MCF 10A (cell line): ENCODE measurements at places on chromosomes 7 and 10. TPM values are rescaled to one million over a fixed set of nuclear protein-coding genes. Genes with fewer than 3 reads are reported as not detected.
A peak's percentile ranks its signal among the peaks of the same experiment; 100 is the strongest.

The IFIT1 gene
- total RNA-seq = 0.17 and 0.26 TPM in 2 replicates

GRCh38 chr10:100364735-100365391 lies 17.8 kb downstream of the SCD start:
- peak overlapping the region; percentile 12 for H3K27ac ChIP-seq
- H3K27me3 ChIP-seq = no peaks in the 10 kb centered on the region
- DNase-seq = peak; percentile 96
- H3K36me3 ChIP-seq = peaks cover 29% of the 10 kb centered on the region

DNA sequence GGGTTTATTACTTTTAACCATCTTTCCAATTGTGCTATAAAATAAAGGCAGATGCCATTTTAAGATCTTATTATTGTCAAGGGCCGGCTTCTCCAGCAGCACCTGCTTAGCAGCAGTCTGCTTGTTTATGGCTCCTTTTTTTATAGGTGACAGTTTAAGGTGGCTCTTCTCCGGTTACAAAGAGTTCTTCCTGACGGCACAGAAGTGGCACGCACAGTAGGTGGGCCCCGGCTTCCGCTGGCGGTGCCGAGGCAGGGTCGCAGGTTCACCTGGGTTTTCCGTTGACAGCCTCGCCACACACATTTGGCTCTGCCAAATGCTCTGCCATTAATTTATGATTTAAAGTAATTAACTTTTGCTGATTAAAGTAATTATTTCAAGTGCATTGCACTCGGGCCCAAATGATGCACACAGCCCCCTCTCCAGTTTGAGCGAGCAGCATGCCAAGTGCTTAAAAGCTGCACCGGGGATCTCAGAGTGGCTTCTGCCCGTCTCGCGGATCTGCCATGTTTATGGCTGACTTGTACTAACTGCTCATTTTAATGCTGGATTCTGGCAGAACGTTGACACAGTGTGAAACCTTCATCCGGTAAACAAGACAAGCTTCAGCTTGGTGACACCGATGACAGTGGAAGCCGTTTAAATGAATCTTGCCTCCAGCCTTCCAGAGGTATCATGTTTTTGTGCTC lies 355.1 kb upstream of the MKI67 start:
- no peak overlapping the region for H3K27ac ChIP-seq
- H3K4me1 ChIP-seq = no peaks in the 10 kb centered on the region
- no peak overlapping the region for H3K4me3 ChIP-seq
- no peaks in the 10 kb centered on the region for H3K36me3 ChIP-seq

The CDK1 gene
- 37.4 and 48.8 TPM in 2 replicates for total RNA-seq

The GNAT3 gene
- not detected in 2 replicates for total RNA-seq

DNA sequence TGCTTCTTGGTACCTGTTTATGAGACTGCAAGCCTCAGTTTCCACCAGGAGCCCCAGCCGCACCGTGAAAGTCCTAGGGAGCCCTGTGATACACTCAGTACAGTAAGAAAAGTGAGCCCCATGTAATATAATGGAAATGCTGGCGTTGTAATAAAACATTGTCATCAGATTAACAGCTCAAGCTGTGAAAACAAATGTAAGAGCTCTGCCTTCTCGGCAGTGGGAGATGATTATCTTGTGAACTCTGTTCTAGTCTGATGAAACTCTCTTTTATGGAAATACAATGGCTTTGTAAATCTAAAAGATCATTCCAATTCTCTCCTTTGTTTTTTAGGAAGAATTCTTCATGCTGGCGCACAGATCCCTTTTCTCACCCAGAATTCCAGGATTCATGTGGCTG lies 299.9 kb downstream of the ABCA13 start:
- H3K4me1 ChIP-seq = no peaks in the 10 kb centered on the region
- no peak overlapping the region for H3K27ac ChIP-seq
- no peak for DNase-seq
- no peaks in the 10 kb centered on the region for H3K36me3 ChIP-seq

GRCh38 chr10:67269828-67270227 lies 344.0 kb downstream of the LRRTM3 start:
- peaks cover 63% of the 10 kb centered on the region for H3K27me3 ChIP-seq
- no peaks in the 10 kb centered on the region for H3K4me1 ChIP-seq
- DNase-seq = no peak
- H3K4me3 ChIP-seq = no peak overlapping the region

DNA sequence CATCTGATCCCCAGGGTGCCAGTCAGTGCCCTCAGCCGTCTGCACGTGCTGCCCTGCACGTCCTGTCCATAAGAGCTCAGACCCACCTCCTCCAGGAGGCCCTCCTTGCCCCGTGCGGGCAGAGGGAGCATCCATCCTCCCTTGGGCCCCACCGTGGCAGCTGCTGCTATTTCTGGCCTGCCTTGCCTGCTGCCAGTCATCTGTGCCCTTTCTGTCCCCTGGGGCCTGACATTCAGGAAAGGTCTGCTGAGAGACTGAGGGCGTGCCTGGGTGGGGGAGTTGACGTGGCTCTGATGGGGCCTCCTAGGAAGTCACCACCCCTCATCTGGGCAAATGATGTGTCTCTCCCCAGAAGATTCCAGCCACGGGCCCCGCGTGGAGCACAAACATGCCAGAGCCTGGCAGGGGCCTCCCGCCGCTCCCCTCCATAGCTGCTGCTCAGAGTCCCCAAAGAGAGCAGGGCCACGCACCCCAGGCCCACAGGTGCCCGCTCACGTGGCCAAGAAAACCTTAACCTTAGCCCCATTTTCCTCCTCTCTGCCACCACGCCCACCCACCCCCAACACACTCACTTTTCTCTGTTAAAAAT lies 21.8 kb downstream of the DPYSL4 start:
- no peak overlapping the region for H3K27ac ChIP-seq
- no peaks in the 10 kb centered on the region for H3K27me3 ChIP-seq
- H3K4me1 ChIP-seq = no peaks in the 10 kb centered on the region

- no peaks in the 10 kb centered on the region for H3K27me3 ChIP-seq
- H3K4me3 ChIP-seq = no peak overlapping the region
- no peaks in the 10 kb centered on the region for H3K4me1 ChIP-seq
- no peak for DNase-seq
- peak overlapping the region; percentile 63 for H3K27ac ChIP-seq
Observed at GRCh38 chr10:132162021-132162531, 24.7 kb upstream of the DPYSL4 start.

GRCh38 chr10:24694086-24694485 lies 29.6 kb downstream of the ARHGAP21 start:
- H3K4me1 ChIP-seq = peaks cover 24% of the 10 kb centered on the region
- H3K36me3 ChIP-seq = no peaks in the 10 kb centered on the region
- H3K27me3 ChIP-seq = no peaks in the 10 kb centered on the region
- DNase-seq = no peak
- H3K4me3 ChIP-seq = no peak overlapping the region

DNA sequence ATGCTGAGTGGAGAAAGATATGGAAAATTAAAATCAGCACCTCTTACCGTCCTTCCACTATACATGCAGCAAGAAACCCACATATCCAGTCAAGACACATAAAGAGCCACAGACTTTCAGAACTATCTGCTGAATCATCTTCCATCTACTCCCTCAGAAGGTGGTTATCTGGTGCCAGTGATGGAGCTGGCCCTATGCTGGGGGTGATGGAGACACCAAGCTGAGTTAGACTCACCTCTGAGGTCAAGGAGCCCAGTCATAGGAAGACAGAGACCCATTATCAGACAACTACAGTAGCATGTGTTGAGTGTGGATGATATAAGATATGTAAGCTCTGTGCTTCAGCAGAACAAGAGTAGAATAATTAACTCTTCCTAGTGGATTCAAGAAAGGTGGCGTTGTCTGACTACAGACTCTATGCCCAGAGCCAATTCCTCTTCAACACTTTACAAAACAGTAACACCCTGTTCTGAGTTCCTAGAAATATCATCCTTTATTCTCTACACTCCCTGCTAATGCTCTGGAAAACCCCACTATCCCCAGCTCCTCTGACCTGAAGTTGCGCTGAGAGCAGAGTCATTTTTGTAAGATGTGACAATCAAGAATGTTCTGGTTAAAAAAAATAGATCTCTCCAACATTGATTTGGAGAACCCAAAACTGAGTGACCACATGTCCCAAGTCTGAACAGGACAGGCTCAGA lies 14.3 kb downstream of the CYP3A5 start:
- DNase-seq = no peak
- no peaks in the 10 kb centered on the region for H3K4me1 ChIP-seq
- H3K36me3 ChIP-seq = peaks cover 12% of the 10 kb centered on the region
- H3K4me3 ChIP-seq = no peak overlapping the region
- H3K27me3 ChIP-seq = no peaks in the 10 kb centered on the region

The GARS1 gene
- total RNA-seq = 325 and 386 TPM in 2 replicates

DNA sequence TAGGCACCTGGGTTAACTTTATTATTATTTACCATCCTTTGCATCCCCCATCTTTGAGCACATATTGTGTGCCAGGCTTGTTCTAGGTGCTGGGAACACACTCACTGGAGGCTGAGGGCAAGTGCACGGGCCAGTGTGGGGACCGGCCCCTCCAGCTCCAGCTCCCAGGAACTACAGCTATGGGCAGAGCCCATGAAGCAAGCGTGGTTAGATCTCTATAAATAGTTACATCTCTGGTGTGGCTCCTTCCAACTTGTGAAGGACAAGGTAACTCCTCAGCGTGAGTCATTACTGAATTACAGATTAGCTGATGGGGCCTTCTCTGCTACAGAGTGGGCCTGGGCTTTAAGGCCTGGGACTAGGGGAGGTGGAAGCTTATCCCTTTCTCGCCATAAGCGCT lies 583.5 kb downstream of the SDK1 start:
- H3K36me3 ChIP-seq = no peaks in the 10 kb centered on the region
- no peak overlapping the region for H3K27ac ChIP-seq
- peaks cover 6% of the 10 kb centered on the region for H3K4me1 ChIP-seq
- no peak for DNase-seq
- no peaks in the 10 kb centered on the region for H3K27me3 ChIP-seq

The ATP5F1C gene
- total RNA-seq = 268 and 281 TPM in 2 replicates

The ABCC2 gene
- 6.3 and 7.4 TPM in 2 replicates for total RNA-seq

DNA sequence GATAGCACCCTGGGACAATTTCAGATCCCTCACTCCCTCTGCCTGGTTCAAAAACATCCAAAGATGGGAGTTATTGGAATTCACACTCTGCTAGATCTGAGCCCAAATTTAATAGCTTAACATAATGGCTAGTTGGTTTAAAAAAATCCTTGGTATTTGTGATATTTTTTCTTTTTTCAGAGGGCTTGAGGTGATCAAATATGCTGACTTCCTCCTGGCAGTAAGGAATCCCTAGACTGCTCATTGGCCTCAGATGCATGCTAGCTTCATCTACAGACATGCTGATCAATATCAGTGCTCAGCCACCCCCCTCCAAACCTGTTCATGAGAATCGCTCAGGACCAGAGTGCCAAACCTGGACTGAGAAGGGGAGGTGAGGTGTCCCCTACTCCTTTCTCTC lies 74.7 kb upstream of the PLPP4 start:
- no peaks in the 10 kb centered on the region for H3K27me3 ChIP-seq
- H3K36me3 ChIP-seq = no peaks in the 10 kb centered on the region
- no peak overlapping the region for H3K27ac ChIP-seq
- DNase-seq = no peak

The C10orf105 gene
- not detected in 2 replicates for total RNA-seq

- H3K27ac ChIP-seq = no peak overlapping the region
- no peaks in the 10 kb centered on the region for H3K36me3 ChIP-seq
- DNase-seq = no peak
- H3K4me3 ChIP-seq = no peak overlapping the region
- H3K27me3 ChIP-seq = no peaks in the 10 kb centered on the region
Observed at GRCh38 chr10:116307455-116307854, 16.8 kb upstream of the CCDC172 start.

GRCh38 chr7:79612022-79612421 lies 158.6 kb upstream of the MAGI2 start:
- H3K4me1 ChIP-seq = no peaks in the 10 kb centered on the region
- H3K27me3 ChIP-seq = peaks cover 51% of the 10 kb centered on the region
- no peak overlapping the region for H3K4me3 ChIP-seq
- no peak overlapping the region for H3K27ac ChIP-seq
- no peaks in the 10 kb centered on the region for H3K36me3 ChIP-seq
- DNase-seq = no peak

GRCh38 chr10:8321990-8322389 lies 267.5 kb downstream of the GATA3 start:
- no peak overlapping the region for H3K27ac ChIP-seq
- no peak overlapping the region for H3K4me3 ChIP-seq
- no peaks in the 10 kb centered on the region for H3K4me1 ChIP-seq
- no peaks in the 10 kb centered on the region for H3K27me3 ChIP-seq

DNA sequence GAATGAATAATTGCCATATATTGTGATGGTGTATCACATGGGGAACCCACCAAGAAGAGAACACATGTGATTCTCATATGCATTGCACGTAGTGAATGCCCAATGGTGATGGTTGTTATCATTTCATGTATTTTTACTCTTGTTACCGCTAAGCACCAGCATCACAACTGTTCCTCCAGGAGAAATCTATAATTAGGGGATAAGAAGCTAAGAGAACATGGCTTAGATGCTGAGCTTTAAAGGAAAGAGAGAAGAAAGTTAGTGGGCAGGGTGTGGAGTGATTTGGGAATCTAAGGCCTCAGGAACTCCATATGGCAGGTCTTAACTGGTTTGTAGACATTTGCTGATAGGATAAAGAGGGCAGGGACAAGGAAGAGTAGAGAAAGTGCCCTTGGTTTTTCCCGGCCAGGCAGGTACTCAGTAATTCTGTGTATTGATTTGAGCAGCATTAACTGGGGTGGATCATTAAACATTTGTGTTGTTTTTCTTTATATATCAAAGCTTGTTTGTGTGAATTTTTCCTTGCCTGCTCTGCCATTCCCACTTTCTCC lies 145.9 kb downstream of the LRRC4 start:
- peaks cover 48% of the 10 kb centered on the region for H3K36me3 ChIP-seq
- H3K4me1 ChIP-seq = peaks cover 20% of the 10 kb centered on the region
- no peaks in the 10 kb centered on the region for H3K27me3 ChIP-seq
- no peak overlapping the region for H3K4me3 ChIP-seq
- peak overlapping the region; percentile 0 for H3K27ac ChIP-seq

- H3K27ac ChIP-seq = no peak overlapping the region
- H3K4me1 ChIP-seq = peaks cover 3% of the 10 kb centered on the region
- no peak for DNase-seq
- H3K4me3 ChIP-seq = no peak overlapping the region
- peaks cover 40% of the 10 kb centered on the region for H3K36me3 ChIP-seq
Observed at GRCh38 chr10:114482480-114483304, 78.4 kb upstream of the AFAP1L2 start.

DNA sequence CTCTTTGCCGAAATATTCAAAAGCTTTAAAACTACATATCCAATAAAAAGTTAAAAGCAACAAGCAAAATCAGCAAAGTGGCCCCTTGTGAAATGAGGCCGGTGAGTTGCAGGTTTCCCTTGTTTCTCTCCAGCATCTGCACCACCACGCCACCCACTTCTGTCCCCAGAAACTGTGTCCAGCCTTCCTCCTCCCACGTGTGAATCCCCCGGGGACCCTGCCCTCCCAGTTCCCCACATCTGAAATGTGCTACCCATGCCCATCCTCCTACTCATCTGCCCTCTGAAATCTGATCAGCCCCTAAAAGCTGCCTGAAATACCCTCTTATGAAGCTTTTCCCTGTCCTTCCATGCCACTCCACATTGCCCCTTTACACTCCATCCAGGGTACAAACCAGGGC lies 3.8 kb downstream of the ALOX5 start:
- H3K27ac ChIP-seq = no peak overlapping the region
- H3K4me1 ChIP-seq = no peaks in the 10 kb centered on the region
- H3K4me3 ChIP-seq = no peak overlapping the region
- no peaks in the 10 kb centered on the region for H3K36me3 ChIP-seq

The COL13A1 gene
- total RNA-seq = 0.22 and 0.47 TPM in 2 replicates

GRCh38 chr10:62992145-62992721 lies 140.9 kb upstream of the NRBF2 start:
- DNase-seq = peak; percentile 70
- no peaks in the 10 kb centered on the region for H3K27me3 ChIP-seq
- H3K4me3 ChIP-seq = peak overlapping the region; percentile 13
- H3K4me1 ChIP-seq = peaks cover 25% of the 10 kb centered on the region
- H3K27ac ChIP-seq = peak overlapping the region; percentile 88

GRCh38 chr10:35728341-35728740 lies 86.2 kb upstream of the FZD8 start:
- no peak overlapping the region for H3K27ac ChIP-seq
- H3K27me3 ChIP-seq = peaks cover 8% of the 10 kb centered on the region
- H3K36me3 ChIP-seq = no peaks in the 10 kb centered on the region
- H3K4me1 ChIP-seq = no peaks in the 10 kb centered on the region
